ENCODE measurements at places on chromosomes 16 and 17.

- no peak for DNase-seq
Observed at GRCh38 chr16:79318143-79318899, 282.2 kb downstream of the MAF start.

DNA sequence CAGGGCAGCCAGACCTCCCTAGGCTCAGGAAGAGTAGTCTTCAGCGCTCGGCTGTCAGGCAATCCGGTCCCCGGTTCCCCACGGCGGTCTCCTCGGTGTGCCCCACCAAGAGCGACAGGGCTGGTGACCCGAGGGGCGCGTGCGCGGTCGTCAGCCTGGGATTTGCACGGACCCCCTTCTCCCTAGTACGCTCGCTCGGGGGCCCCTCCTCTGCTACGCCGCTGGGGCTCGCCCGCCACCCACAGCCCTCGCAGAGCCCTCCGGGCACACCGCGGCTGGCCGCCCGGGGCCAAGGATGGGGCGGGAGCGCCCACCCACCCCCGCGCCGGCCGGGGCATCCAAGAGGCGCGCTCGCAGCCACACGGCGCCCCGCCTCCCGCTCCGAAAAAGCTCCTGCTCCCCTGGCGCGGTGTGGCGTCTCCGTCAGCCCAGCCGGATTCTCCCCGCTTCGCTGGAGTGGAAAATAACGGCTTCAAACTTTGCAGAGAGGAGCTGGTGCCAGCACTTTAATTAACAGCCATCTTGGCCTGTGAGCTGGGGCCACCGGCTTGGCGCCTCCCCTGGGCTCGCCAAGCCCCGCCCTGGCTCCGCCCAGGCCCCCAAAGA lies 2.1 kb upstream of the C1QL1 start:
- DNase-seq, result no peak

DNA sequence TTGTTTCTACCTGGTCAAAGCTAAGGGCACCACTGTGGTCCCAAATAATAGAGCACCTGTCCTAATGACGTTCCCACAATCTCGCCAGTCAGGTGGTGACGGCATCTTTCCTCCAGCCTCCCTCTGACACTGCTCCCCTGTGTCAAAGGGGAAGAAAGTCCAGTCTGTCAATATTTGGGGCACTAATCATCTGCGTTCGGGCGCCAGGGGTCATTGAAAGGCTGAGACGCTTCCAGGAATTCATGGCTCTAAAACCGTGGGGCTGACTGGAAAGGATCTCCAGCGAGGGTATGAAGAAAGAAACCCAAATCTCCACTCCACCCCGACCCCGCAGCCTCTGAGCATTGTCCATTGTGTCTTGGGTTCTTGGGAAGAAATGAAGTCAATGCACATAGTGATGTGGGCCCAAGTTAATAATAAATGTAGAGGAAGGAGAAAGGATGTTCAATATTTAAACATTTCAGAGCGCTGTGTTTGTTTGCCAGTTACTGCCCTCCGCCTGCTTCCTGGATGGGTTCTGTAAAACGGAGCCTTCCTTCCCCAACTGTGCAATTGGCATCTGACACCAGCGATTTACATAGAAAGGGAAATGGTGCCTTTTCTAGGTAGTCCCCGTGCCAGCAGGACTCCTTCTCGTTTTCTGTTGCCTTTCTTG lies 103.2 kb downstream of the SOCS1 start:
- DNase-seq, result no peak

GRCh38 chr17:49183801-49184200 lies 26.6 kb downstream of the GNGT2 start:
- no peak for DNase-seq

GRCh38 chr16:81466356-81466980 lies 21.9 kb downstream of the CMIP start:
- no peak for DNase-seq

GRCh38 chr17:47969930-47970724 lies 786 bp upstream of the CDK5RAP3 start:
- DNase-seq, result no peak

All from activated CD8-positive, alpha-beta memory T cell treated with anti-CD3 and anti-CD28 coated beads for 1 hour (primary cell).